ENCODE measurements at places on chromosomes 12 and 14.
A peak's percentile ranks its signal among the peaks of the same experiment; 100 is the strongest.

DNA sequence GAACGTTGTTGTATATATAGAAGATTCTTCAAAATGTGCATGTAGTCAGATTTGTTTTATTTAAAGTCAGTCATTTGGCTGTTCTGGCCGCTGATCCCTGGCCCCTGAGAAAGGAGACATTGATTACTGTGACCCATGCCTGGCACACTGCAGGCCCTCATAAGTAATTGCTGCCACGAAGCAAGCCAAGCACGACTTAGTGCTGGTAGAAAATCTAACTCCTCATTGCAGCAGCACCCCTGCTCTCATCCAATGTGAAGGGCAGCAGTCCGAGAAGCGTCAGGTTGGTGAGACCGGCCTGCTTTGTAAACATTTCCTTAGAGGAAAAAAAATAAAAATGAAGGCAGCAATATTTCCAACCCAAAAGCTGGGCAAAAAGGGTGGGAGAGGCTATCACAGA, 22.8 kb upstream of the TMTC2 start:
- DNase-seq: no peak

- DNase-seq: no peak
These were observed 26.3 kb downstream of the IL31 start for GRCh38 chr12:122147514-122148290.

DNA sequence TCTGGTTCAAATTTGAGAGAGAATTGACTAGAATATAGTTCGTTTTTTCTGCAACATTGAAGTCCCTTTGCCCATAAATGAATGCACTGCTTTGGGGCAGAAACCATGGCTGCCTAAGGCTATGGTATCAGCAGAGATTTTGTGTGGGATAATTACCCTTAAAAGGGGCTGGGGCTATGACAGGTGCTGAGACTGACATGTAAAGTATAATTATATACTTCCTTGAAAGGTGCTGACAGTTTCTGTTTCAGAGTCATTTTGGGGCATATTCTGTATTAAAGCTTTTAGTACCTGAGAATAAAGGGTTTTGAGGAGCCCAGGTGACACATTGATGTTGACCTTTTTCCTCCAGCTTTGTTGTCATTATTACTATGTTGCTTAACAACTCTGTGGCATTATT, 150.3 kb upstream of the PTPRQ start:
- DNase-seq: no peak

- no peak for DNase-seq
These were observed 64.5 kb downstream of the CRADD start for GRCh38 chr12:93741659-93742109.

DNA sequence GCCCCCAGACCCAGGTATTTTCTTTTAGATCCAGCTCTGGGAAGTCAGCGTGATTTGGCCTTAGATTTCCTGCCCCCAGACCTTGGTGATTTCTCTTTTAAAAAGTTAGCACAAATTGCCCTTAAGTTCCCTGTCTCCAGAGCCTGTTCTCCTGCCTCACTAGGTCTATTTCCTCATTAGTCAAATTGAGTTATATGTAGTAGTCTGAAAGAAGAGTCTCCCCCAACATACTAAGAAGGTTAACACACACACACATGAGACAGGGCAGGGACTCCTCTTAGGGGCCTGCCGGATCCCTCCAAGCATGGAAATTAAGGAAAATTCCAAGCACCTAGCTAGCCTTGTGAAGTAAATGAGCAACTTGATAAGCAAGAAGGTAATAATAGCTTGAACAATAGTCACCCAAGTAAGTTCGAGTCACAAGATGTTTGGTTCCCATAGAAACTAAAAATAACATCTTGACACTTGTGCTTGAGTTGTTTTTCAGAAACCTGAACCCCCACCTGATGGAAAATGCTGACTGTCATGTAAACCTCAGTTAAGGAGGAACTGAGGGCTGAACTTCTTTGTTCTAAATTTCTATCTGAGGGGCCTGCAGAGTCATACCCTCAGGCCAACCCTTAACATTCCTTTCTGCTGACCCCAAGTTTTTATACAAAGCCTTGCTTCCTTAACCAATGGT, 51.6 kb downstream of the CAND1 start:
- DNase-seq: peak; percentile 4

DNA sequence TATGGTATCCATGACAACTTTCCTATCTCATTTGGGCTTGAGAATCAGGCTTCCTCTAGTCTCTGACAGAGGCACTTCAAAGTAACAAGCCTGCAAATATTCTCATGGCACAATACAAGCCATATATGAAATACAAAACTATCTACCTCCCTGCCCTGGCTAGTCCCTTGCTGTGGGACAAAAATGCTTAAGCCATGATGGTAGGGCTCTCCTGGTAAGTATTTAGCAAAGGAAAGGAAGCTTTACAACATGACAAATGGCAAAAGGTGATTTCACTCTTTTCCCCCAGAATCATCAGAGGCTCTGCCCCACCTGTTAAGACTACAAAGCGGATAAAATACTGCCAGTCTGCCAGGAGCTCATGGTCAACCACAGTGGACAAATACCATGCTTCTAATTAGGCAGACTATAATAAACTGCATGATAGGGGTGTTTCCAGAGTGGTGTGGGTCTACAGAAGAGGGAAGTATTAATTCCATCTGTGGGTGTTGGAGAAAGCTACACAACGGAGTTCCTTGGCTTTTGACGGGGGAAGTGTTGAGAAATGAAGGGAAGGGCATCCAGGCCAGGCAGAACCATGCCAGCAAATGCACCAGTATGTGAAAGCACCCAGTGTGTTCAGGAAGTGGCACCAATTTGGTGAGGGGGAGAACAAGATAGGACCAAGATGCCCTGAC, 92.9 kb downstream of the SPTSSA start:
- no peak for DNase-seq

GRCh38 chr14:100609941-100610391, 22.7 kb upstream of the BEGAIN start:
- DNase-seq: no peak

DNA sequence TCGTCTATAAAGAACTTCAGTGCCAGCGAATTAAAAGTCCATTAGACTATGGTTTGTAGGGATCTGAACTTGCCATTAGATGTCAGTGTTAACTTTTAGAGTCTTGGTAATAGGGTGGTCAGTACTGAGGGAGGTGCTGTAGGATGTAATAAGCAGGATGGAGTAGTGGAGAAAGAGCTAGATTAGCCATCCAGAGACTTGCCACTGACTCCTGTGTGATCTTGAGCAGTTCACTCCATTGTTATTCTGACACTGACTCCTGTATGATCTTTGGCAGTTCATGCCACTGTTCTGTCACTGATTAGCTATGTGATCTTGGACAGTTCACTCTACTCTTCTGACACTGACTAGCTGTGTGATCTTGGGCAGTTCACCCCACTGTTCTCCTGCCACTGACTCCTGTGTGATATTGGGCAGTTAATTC, 133.6 kb downstream of the TTLL5 start:
- DNase-seq: no peak

DNA sequence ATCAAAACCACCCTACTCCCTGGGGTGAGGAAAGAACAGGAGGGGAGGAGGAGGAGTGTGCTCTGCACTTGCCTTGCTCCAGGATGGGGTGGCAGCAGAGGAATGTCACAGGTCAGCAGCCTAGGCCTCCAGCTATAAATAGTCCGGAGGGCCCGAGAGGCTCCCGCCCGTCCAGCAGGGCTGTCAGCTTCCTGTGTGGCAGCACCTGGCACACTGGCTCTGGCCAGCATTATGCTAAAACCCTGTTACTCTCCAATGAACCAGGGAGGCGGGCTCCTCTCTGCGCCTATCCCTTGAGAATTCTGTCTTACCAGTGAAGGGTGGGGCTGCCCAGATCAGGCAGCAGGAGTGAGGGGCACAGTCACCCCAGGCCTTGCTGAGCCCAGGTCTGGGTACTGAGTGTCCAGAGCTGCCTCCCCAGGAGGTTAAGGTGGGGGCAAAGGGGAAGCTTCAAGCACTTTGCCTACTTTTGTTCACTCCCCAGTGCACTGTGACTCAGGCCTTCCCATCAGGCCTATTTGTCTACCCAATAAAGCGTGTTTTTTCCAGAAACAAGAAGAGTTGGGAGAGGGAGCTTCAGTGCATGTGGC, 1.2 kb upstream of the COX14 start:
- DNase-seq: no peak

All from activated CD4-positive, alpha-beta T cell treated with anti-CD3 and anti-CD28 coated beads, Interleukin-2, amount 50 U/mL, for 24 hours (primary cell).